A549 treated with CORT108297 at 1 μM for 4 hours (cell line): ENCODE measurements at places on chromosomes 16 and 17. TPM values are rescaled to one million over a fixed set of nuclear protein-coding genes. Genes with fewer than 3 reads are reported as not detected.

Gene ADAMTS18
- 0.01 TPM in 2 of 5 replicates, not detected in the others for total RNA-seq

Gene PRAC2
- total RNA-seq = not detected in 5 replicates

Gene MVD
- 20.3 to 24.6 TPM (median 23.8 TPM) in 5 replicates for total RNA-seq

Gene PLEKHH3
- 13.0 to 22.6 TPM (median 19.9 TPM) in 5 replicates for total RNA-seq
